ENCODE measurements at places on chromosomes 16 and 17.

GRCh38 chr17:15981646-15982580, 17.6 kb downstream of the ZSWIM7 start:
- DNase-seq: no peak

GRCh38 chr17:81173762-81174155, 7.7 kb upstream of the AATK start:
- DNase-seq: no peak

DNA sequence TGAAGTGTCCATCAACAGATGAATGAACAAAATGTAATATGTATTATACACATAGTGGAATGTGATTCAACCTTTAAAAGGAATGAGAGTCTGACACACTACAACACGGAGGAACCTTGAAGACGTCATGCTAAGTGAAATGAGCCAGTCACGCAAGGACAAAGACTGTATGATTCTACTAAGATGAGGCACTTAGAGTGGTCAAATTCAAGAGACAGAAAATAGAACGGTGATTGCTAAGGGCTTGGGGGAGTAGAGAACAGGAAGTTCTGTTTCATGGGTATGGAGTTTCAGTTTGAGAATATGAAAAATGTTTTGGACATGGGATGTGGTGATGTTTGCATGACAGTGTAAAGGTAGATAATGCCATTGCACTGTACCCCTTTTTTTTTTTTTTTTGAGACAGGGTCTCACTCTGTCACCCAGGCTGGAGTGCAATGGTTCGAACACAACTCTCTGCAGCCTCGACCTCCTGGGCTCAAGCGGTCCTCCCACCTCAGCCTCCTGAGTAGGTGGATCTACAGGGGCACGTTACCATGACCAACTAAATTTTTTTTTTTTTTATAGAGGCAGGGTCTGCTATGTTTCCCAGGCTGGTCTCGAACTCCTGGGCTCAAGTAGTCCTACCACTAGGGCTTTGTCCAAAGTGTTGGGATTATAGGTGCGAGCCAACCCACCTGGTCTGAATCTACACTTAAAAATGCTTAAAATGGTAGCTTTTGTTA, 2.9 kb upstream of the CCDC102A start:
- DNase-seq: no peak

GRCh38 chr17:38940404-38940803, 15.0 kb downstream of the LASP1NB start:
- DNase-seq: no peak

DNA sequence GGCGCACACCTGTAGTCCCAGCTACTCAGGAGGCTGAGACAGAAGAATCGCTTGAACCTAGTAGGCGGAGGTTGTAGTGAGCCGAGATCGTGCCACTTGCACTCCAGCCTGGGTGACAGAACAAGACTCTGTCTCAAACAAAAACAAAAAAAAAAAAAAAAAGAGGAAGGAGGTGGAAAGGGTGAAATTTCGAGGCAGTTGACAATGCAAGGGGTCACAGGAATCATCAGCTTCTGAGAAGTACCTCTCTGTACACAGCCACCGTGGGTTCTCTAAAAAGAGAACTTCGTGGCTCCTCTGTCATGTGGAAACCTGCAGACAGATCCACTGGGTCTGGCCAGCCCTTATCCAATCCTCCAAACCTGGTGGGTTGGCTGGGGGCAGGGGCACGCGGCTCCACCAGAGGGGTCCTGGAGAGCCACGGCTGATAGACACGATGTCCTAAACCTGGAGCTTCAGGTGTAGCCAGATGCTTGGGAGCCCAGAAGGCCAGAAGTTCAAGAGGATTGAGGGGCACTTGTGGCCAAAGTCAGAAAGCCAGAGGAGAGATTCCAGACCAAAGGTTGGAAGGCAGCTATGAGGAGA, 540 bp upstream of the CD300LF start:
- no peak for DNase-seq

DNA sequence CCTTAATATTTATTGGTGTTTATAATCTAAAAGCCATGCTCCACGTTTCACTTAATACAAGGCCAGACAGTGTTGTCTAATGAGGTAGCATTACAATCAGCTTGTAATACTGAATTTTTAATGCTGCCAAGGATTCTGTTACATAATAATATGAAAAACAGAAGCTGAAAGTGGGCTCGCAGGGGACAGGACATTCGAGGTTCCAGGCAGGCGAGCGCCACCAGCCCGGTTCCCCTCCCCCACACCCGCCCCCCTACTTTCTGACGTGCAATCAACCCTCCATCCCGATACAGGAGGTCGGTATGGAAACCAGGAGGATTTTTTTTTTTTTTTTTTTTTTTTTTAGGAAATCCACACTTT, 6.2 kb upstream of the ZFHX3 start:
- DNase-seq: no peak

DNA sequence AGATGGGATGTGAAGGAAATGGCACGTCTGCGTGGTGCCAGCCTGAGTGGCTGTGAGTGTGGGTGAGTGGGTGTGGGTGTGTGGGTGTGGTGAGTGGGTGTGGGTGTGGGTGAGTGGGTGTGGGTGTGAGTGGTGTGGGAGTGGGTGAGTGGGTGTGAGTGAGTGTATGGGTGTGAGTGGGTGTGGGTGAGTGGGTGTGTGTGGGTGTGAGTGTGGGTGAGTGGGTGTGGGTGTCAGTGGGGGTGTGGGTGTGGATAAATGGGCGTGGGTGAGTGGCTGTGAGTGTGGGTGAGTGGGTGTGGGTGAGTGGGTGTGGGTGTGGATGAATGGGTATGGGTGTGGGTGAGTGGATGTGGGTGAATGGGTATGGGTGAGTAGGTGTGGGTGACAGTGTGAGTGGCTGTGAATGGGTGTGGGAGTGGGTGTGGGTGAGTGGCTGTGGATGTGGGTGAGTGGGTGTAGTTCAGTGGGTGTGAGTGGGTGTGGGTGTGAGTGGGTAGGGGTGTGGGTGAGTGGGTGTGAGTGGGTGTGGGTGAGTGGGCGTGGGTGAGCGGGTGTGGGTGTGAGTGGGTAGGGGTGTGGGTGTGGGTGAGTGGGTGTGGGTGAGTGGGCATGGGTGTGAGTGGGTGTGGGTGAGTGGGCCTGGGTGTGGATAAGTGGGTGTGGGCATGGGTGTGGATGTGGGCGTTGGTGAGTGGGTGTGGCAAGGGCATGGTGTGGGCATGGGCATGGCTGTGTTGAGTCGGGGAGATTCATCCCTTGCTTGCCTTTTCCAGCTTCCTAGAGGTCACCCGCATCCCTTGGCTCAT, 80.8 kb downstream of the ZDHHC7 start:
- DNase-seq: no peak
